Activated CD4-positive, alpha-beta memory T cell treated with anti-CD3 and anti-CD28 coated beads for 36 hours (primary cell): ENCODE measurements at places on chromosomes 3 and 15.

- DNase-seq = no peak
Observed at GRCh38 chr15:77974416-77975331, 102.8 kb downstream of the TBC1D2B start.

GRCh38 chr3:45567730-45568172, 26.8 kb upstream of the LIMD1 start:
- peak; percentile 73 for DNase-seq

DNA sequence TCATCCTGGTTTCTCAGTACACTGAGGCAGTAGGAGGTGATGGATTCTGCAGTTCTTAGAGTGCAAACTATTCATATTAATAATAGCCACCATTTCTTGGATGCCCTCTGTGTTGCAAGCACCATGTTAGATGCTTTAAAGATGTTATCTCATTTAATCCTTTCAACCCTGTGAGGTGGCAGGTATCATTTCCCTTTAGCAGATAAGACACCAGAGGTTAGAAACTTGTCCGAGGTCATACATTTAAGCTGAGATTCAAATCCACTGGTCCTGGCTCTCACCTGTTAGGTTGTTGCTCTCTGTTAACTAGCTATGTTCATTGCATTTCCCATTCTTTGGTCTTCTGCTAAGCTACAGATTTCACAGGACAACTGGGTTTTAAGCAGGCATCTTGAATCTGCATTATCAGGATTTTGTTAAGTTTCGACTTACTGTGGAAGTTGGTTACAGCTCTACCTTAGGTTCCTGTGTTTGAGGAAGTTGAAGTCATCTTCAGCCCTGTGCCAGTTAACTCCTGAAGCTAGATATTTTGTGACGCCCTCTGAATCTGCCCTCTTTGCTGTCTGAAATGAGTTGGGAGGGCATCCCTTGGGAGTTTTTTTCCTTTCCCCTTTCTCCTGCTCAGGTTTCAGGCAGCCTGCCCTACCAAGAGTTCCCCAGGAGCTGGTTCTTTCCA, 6.4 kb downstream of the PDE8A start:
- no peak for DNase-seq

GRCh38 chr3:152296971-152297370, 28.2 kb downstream of the MBNL1 start:
- no peak for DNase-seq

- no peak for DNase-seq
Observed at GRCh38 chr3:71492566-71492965, 91.0 kb downstream of the FOXP1 start.

DNA sequence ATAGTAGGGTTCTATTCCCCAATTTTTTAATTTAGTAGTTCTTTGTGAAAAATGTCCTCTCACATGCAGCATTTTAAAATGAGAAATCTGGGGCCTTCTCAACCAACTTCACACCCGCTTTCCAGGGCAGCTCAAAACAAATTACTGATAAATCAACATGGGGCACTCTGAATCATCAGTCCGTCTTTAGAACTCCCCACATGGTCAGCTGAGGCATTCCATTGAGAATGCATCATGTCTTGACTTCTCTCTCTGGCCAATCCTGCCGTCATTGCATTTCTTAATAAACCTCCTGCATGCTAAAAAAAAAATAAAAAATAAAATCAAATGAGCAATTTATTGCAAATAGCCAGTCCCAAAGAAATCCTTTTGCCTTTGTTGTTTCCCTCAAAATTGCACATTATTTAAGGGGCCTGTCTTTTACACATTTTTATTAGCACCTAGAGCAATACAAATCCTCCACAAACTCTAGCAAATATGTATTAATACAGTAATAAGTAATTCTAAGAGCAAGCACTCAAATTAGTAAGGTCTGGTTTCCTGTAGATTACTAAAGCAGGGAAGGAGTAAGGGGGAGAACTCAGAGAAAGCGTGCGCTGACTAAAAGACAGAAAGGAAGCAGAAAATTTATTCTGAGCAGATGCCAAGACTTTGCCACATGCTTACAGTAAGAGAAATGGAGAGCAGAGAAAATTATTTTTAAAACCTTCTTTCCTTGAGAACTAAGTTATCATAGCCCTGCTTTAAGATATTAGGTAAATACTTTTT, 175.7 kb downstream of the TNIK start:
- peak; percentile 31 for DNase-seq

DNA sequence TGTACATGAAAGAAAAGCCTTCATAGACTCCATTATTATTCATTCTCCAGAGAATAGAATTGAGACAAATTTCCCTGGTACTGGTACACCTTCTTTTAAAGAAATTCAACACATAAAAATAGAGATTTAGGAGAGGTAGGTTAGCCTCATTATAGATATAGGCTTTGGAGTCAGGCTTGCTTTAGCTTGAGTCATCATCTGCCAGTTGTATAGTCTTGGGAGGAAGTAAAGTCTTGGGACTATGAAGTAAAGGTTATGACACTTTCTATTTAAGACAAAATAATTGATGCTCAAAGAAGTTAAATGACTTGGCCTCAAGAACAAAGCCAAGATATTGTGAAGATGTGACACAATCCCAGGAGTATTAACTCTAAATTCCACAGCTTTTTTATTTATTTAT, 4.3 kb downstream of the HRG start:
- no peak for DNase-seq

- DNase-seq = no peak
Observed at GRCh38 chr3:64571982-64572381, 115.8 kb downstream of the ADAMTS9 start.

DNA sequence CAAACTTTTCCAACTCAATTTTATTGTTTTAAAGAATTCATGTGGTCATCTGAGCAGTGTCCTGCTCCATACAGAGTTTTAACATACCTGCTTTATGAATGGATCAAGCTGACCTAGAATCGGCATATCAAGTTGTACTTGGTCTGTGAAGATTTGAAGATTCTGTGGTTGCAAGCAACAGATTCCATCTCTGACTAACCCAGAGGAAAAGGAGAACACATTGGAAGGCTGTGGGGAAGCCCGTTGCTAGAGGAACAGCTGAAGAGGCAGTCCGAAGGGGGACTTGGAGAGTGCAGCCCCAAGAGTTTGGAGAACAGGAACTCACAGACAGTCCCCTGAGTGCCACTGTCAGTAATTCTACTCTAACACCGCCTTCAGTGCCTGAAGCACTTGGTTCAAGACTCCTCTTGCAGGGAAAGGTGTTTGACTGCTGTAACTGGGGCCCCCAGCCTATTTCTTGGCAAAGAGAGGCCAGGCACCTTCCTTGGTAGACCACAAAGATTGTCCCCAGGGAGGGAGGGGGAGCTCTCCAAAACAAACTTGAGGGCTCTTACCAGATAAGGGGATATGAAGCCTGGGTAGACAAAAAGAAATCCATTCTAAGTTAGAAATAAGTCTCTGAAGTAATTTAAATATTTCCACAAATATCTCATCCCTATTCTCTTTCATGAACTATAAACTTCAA, 88.8 kb downstream of the LARS2 start:
- DNase-seq = no peak

DNA sequence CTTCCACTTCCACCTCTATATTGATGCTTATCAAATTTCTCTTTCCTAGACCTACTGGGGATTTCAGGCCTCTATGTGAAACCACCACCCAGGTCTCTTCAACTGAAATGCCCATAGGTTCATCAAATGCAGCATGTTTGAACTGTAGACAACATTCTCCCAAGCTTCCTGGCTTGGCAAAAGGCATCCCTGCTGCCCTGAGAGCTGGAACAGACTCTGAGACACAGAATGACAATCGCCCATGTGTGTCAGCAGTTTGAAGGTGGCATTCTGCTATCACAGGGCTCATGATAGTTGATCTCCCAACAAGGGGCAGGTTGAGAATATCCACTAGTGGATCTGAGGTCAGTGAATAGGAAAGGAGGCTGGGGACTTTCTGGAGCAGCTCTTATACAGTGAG, 200.7 kb downstream of the RPLP1 start:
- DNase-seq = no peak

DNA sequence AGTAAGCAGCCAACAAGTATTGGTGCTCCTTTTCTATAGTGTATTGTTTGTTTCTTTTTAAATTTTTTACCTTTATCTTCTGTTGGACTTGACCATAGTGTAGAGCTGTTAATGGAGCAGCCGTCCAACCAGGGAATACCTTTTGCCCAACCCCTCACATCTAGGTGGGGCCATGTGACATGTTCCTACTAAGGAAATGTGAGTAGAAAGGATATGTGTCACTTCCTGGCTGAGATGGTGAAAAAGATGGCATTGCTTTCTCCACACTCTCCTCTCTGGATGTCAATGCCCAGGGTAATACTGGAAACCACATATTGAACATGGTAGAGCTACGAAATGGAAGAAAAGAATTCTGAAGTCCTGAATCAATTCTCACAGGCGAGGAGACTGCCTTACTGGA, 218.8 kb downstream of the TBL1XR1 start:
- DNase-seq = no peak

DNA sequence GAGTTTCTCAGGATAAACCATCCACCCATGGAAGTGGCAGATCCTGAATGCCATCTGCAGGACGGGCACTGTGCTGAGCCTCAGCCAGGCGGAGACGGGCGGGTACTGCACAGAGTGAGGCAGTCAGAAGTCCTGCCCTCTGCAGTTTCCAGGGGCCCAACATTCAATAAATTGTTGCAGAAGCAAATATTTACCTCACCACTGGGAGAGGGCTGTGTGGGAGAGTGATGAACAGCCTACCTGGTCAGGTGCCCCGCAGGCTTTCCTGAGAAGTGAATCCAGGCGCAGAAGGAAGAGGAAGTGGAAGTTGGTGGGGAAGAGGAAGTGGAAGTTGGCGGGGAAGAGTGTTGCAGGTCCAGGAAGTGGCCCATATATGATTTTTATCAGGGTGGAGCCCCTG, 100.8 kb downstream of the SLCO3A1 start:
- DNase-seq = no peak

DNA sequence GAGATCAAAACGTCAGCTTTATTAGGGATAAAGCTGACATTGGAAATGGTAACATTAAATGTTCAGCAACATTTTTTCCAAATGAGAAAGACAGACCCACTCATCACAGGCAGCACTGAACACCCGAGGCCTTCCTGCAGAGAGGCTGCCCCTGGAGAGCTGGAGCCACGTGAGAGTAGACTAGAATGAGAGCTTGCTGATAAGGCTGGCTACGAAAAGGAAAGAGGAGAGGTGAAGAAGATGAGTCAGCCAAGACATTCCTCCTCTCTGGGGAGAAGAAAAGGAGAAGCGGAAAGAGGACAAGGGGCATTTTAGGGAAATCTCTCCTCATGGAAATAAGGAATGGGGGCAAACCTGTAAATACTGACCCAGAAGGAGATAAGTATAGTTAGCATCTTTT, 7.3 kb downstream of the CYP19A1 start:
- no peak for DNase-seq

- DNase-seq = no peak
Observed at GRCh38 chr3:14137445-14137844, 12.6 kb downstream of the TMEM43 start.

- DNase-seq = no peak
Observed at GRCh38 chr3:53803124-53803815, 42.9 kb downstream of the CHDH start.

- DNase-seq = no peak
Observed at GRCh38 chr15:82714016-82714415, 4.3 kb upstream of the AP3B2 start.

DNA sequence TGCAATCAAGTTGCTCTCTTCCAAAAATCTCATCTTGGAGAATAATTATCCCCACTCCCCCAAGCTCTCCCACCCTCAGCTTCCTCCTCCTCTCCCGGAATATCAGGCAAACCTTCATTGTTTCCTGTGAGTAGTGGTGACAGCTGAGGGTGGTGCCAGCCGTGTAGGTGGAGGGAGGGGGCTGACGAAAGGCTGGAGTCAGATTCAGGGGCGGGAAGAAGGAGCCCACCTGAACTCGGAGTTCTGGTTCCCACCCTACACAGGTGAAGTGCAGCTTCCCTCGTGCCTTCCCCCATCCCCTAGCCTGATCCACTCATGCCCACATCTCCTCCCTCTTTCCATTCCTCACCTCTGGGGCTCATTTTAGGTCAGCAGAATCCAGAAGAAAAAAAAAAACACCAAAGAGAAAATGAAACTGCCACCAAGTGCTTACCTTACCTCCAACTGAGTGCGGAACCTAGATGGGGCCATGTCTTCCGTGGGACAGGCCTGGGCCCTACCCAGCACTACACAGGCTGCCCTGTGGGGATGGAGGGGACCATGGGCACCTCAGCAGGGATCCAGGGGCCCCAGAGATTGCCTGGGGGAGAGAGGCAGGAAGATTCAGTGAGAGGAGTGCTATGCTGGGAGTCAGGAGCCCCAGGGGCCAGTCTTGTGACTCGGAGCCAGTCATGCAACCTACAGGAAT, 81.3 kb downstream of the ADCY5 start:
- DNase-seq = no peak

GRCh38 chr3:52041118-52041731, 15.1 kb downstream of the DUSP7 start:
- no peak for DNase-seq

DNA sequence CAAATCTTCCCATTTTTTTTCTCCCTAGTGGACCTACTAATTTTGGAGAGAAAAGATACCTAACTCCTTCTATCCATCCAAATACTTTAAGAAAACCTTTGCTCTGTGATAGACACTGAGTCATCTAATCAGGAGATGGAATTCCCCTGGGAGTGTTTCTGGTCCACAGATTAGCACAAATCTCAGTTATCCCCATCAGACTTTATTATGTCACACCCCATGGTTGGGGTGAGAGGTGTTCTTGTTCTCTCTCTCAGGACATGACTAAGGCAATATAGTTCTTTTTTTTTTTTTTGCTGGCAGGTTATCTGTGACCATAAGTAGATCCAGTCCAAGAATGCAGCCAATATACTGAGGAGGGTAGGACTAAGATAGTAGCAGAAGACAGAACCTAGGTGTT, 15.8 kb downstream of the SLC9A9 start:
- no peak for DNase-seq

DNA sequence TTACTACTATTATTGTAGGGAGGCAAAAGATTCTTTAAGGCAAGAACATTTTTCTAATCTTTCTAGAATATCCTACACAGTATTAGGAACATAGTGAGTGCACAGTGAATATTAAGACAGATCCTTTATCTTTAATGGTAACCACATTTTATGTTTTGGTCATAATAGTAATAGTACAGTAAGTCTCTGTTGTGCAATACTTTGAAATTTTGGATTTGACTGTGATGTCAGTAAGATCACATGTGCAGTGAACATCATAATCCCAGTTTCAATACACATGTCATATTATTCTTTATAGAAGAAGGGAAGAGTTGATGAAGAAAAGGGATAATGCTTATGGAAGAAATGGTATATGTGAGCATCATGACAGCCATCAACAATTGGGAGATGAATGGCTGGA, 10.7 kb downstream of the STT3B start:
- no peak for DNase-seq

- DNase-seq = peak; percentile 71
Observed at GRCh38 chr3:15629860-15630597, 28.5 kb downstream of the BTD start.

DNA sequence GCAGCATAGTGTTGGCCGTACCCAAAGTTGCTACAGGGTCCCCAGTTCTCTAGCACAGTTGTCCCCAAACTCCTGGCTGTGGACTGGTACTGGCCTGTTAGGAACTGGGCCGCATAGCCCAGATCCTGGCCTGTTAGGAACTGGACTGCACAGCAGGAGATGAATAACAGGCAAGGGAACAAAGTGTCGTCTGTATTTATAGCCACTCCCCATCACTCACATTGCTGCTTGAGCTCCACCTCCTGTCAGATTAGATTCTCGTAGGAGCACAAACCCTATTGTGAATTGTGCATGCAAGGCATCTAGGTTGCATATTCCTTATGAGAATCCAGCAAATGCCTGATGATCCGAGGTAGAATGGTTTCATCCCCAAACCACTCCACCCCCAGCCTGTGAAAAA, 604.0 kb upstream of the LMCD1 start:
- no peak for DNase-seq

- DNase-seq = peak; percentile 78
Observed at GRCh38 chr3:48919215-48920138, 835 bp downstream of the ARIH2 start.

- no peak for DNase-seq
Observed at GRCh38 chr3:131075632-131076328, 49.1 kb downstream of the NEK11 start.
